Stimulated activated CD4-positive, alpha-beta T cell treated with anti-CD3 and anti-CD28 coated beads, Interleukin-15, amount 100 ng/mL, for 48 hours (primary cell): ENCODE measurements at places on chromosomes 6 and 20.

DNA sequence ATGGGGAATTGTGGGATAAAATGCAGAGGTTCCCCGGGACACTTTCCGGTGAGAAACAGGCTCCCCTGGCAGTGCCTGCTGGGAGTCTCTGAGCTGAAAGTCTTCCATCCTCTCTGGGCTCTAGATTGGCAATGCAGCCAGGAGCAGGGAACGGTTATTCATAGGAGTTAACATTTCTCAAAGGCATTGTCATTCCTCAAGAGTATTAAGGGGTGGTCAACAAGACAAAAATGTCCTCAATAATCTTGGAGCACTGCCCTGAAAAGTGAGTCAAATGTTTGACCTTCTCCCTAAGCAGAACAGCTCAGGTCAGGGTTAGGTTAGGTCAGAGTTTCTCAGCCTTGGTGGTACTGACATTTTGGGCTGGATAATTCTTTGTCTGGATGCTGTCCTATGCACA lies 13.2 kb downstream of the BPIFB1 start:
- DNase-seq: no peak

DNA sequence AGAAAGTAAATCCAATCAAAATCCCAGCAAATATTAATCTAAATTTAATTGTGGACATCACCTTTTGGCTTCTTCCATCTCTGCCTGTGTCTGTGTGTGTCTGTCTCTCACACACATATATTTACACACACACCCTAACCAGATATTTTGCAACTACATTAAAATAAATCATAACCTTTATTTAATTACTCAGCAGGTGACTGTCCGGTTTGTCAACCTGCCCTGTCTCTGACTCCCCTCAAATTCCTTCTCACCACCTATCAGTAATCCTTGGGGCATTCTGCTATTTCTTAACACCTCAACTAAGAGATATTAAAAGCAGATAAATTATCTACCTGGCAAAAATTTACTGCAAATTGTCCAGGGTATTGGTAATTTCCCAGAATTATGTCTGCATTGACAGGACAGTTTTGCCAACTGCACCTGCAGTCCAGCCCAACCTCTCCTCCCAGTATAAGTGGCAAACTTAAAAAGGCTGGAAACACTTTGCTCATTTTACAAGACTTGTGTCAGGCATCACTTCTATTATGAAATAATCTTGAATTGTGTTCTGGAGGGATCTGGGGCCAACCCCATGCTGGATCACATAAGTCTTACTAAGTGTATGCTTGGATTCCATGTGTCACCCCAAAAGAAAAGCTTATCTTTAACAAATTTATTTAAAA lies 216.1 kb downstream of the GMDS start:
- DNase-seq: no peak

- DNase-seq: no peak
Observed at GRCh38 chr6:149229096-149229495, 88.4 kb upstream of the TAB2 start.

DNA sequence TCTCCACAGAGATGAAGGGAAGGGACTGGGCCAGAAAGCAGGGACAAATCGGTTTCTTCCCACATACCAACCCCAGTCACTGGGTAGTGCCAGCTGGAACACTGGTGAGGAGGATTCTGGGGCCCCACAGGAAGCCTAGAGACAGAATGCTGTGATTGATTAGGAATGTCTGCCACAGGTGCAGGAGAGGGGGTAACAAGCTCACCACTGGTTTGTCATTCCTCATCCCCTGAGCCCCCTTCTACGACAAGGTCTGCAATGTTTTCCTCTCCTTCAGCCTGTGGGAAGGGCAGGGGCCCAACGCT lies 89.8 kb downstream of the PREX1 start:
- DNase-seq: no peak

GRCh38 chr20:52439375-52439774 lies 247.8 kb upstream of the ZFP64 start:
- DNase-seq: no peak

GRCh38 chr20:46705378-46705729 lies 4.1 kb upstream of the SLC2A10 start:
- DNase-seq: no peak

- DNase-seq: no peak
Observed at GRCh38 chr6:92577077-92577719, 842.2 kb downstream of the EPHA7 start.

GRCh38 chr6:10259671-10260070 lies 155.2 kb downstream of the TFAP2A start:
- no peak for DNase-seq

DNA sequence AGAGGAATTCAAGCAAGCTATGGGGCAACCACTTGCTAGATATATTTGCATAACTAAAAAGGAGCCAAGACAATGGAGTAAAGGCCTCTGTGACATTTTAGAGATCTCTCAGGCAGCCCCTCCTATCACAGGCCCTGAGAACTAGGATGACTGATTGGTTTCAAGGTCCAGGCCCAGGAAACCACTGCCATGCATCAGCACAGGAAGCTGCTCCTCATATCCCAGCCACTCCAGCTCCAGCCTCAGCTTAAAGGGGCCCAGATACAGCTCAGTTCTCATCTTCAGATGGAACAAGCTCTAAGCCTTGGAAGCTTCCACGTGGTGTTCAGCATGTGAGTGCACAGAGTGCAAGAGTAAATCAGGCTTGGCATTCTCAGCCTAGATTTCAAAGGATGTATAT lies 21.1 kb upstream of the THBS2 start:
- no peak for DNase-seq

DNA sequence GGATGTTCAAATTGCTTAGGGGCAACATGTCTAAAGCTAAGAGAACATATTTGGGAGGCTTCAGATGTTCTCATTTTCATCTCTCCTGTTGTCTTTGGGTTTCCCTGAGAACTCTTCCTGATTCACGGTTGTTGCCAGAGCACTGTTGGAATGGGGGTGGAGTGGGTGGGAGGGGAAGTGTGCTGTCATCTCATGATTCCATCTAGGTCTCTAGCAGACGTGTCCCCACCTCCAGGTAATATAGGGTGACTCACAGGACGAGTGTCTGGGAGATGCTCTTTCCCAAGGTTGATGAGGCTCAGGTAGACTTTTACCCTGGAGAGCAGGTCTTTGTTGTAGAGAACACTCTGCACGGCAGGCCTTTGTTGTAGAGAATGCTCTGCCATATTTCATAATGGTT lies 636.9 kb downstream of the QKI start:
- DNase-seq: no peak

GRCh38 chr6:89284081-89284480 lies 31.0 kb downstream of the GABRR2 start:
- no peak for DNase-seq

GRCh38 chr20:61761453-61762166 lies 304.1 kb downstream of the TAF4 start:
- no peak for DNase-seq

GRCh38 chr6:27112974-27113373 lies 134.5 kb upstream of the PRSS16 start:
- DNase-seq: no peak

GRCh38 chr6:165231581-165232561 lies 77.5 kb downstream of the C6orf118 start:
- DNase-seq: no peak

DNA sequence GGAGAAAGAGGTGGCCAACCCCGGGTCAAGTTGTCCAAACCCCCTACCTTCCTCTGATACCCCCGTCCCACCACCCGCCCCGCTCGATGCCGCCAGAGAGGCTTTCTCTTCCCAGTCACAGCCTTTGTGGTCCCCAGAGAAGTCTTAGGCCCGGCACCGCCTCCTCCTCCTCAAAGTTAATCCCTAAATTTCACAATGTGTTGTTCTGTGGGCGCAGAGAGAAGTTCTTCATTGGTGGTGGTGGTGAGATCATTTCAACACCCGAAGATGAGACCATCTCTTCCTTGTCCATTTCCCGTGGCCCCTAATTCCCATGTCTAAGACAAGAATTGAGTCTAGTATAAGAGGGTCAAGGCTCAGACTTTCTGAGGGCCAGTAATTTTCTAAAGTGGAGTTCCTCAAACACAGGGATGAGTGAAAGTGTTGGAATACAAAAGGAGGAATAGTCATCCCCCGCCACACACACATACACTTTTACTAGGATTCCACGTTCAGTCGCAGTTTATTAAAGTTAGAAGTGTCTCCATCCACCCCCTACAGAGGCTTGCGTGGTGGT lies 10.4 kb downstream of the TRIM31 start:
- DNase-seq: no peak

GRCh38 chr20:41176711-41177552 lies 39.6 kb downstream of the PLCG1 start:
- DNase-seq: no peak

GRCh38 chr6:17705428-17705777 lies 1.3 kb downstream of the NUP153 start:
- DNase-seq: no peak

GRCh38 chr20:57457243-57458095 lies 66.3 kb downstream of the RBM38 start:
- DNase-seq: no peak
